ENCODE measurements at places on chromosomes 1 and 21.
A peak's percentile ranks its signal among the peaks of the same experiment; 100 is the strongest.

GRCh38 chr21:36566644-36567043 lies 86.7 kb upstream of the CLDN14 start:
- DNase-seq: no peak

DNA sequence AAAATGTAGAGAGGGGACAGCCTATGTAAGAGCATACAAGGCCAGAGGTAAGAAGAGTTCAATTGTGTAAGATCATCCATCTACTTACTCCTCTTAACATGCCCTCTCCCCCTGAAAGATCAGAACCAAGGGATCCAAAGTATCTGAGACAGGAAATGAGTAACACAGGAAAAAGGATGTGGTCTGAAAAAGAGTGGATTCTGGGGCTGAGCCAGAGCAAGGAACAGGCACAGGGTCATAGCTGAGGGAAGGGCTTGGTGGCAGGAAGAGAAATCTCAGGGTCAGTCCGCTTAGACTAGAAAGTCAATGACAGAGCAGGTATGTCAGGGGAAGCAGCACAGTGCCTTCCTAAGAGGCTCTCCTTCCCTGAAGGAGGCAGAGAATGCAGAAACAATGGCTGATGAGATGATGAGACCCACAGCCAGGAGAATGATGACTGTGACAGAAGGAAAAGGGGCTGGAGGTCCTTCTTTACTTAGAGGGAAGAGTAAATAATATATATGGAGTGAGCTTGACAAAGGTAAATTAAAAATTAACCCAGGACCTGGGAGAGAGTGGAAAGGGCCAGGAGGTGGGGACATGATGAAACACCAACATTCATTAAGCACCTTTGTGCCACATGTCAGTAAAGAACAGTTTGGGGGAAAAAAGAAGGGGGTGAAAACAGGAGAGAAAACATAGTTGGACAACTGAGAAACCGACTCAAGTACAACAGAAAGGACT lies 26.2 kb upstream of the A3GALT2 start:
- DNase-seq: peak; percentile 95

DNA sequence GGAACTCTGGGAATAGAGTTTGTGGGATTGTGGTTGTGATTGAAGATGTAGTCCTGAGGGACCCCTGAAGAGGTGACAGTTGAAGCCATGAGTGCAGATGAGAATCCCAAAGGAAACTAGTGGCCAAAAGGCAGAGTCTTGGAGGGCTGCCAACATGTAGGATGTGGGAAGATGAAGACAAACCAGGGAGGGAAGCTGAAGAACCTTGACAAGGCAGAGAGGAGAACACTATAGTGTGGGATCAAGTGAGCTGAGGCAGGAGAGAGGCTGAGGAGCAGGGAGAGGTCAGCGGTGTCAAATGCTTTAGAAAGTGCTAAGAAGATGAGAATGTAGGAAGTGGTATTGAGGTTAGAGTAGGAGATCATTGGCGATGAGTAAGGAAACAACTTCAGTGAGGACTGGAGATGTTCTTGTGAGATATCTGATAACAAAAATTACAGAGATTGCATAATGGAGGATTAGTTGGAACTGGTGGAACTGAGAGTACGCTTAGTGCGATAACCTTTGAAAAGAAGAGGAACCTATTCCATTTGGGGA lies 88.5 kb upstream of the VCAM1 start:
- peak; percentile 98 for DNase-seq

DNA sequence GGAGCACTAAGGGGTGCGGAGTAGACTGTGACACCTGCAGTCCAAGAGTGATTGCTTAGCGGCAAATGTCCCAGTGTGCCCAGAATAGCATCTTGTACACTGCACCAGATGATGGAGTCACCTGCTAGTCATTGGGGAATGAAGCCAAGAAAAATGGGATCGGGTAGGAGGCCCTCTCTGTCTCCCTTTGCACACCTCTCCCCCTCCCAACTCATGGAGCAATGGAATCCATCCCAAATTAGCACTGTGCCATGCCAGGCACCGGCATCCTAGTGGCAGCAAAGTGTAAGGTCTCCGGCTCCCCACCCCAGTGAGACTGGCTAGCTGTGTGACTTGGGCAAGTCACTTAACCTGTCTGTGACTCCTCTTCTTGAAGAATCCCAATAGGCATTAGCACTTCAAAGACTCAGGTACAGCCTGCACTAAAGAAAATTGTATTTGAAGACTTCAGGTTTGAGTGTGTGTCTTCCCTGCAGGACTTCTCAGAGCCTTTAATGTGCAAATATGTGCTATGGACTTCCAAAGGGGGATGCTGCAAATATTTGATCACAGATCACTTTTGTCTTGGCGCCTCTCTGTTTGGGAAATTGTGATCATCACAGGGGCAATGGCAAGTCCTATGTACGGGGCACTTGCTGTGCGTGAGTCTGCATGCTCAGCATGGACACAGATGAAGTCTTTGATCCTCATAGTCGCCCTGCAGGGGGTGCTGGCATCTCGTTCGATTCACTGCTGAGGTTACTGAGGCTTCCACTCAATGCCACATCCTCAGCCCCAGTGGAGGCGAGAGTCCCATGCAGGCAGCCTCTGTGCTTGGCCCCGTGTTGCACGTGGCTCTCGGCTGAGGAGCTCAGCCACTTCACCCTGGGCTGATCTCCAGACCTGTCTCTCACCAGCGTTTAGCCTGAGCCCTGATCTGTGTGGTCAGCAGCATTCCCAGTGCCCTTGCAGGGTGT lies 272.9 kb upstream of the C1orf174 start:
- DNase-seq: no peak

- no peak for DNase-seq
Measured at GRCh38 chr1:172148707-172149106, 271.8 kb upstream of the C1orf105 start.

GRCh38 chr1:109094377-109094803 lies 3.8 kb downstream of the TMEM167B start:
- DNase-seq: no peak

- DNase-seq: no peak
Measured at GRCh38 chr1:25001125-25001915, 71.2 kb upstream of the RUNX3 start.

GRCh38 chr1:156664046-156664766 lies 13.0 kb downstream of the NES start:
- no peak for DNase-seq

DNA sequence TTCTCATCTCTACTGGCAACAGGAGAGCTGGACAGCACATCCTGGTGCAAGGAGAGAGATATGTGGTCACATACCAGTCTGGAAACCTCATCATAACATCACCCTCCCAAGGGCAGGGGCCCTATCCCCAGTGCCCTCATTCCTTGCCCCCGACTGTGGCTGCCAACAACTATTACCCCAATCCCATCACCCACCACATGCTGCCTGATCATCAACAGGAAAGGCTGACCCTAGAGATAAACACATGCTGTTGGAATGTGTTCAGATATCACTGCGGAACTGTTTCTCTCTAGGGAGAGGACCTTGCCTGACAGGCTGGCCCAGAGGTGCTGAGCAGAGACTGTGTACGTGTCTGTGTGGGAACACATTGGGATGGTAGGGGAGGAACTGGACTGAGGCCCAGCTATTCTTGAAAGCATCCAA lies 4.5 kb upstream of the INKA2 start:
- DNase-seq: peak; percentile 14

- peak; percentile 27 for DNase-seq
Measured at GRCh38 chr1:183331091-183331742, 87.0 kb downstream of the NMNAT2 start.

GRCh38 chr1:112888630-112889029 lies 67.4 kb downstream of the SLC16A1 start:
- DNase-seq: no peak

- peak; percentile 71 for DNase-seq
Measured at GRCh38 chr1:37486680-37487618, 12.6 kb downstream of the ZC3H12A start.

DNA sequence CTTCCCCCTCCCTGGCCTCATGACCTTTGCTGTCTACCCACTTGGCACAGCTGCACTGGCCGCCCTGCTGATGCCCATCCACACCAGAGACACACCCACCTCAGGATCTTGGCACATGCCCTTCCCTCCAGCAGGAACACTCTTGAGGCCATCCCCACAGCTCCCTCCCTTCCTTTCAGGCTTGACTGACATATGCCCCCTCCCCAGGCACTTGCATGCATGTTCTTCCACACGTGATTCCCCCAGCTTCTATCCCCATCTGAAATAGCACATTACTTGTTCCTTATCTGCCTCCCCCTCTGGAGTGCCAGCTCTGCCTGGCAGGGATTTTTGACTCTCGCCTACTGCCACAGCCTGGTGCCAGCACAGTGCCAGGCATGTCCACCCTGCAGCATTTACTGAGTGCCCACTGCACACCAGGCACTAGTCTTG lies 98.5 kb upstream of the SLC25A33 start:
- DNase-seq: no peak

GRCh38 chr1:7584157-7584556 lies 186.9 kb upstream of the VAMP3 start:
- no peak for DNase-seq

- no peak for DNase-seq
Measured at GRCh38 chr1:89652373-89652772, 19.5 kb downstream of the LRRC8C start.

DNA sequence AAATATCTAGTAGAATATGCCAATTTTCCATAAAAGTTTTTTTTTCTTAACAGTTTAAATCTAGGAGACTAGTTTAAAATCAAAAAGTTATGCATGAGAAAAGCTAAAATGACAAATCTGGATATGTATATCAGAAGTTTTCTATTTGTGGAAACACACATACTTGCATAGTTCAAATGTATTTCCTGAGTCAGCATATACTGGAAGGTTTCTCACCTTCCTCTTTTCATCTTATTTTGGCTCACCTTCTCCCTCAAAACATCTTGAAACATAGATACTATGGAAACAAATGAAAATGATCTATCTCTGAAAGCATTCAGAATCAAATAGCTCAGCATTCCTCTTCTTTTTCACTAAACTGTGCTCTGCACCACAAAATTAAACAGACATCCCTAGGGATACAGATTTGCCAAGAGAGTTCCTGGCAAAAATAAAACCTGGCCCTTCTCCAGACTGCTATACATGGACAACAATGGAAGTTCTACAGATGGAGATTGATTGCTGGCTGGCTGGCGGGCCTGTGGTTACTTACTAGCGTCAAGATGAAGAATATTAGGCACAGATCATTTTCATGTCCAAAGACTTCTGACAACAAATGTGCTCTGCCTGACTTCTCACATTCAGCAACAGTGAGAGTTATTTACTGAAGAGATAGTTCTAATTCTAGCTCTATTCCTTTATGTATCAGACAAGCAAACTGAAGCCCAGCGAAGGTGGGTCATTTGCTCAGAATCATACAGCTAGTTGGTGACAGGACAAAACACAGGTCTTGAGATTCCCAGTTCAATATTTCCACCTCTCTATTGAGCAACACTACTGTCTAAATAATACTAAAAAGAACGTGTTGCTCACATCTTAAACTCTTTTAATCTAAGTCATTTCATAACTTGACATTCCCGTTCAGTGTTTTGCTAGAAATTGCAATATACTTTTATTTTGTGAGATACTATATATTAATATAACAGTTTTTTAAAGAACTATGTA lies 26.6 kb downstream of the DIPK1A start:
- no peak for DNase-seq

GRCh38 chr1:47506053-47506452 lies 68.2 kb downstream of the FOXD2 start:
- no peak for DNase-seq

GRCh38 chr1:7606096-7606495 lies 165.0 kb upstream of the VAMP3 start:
- no peak for DNase-seq

DNA sequence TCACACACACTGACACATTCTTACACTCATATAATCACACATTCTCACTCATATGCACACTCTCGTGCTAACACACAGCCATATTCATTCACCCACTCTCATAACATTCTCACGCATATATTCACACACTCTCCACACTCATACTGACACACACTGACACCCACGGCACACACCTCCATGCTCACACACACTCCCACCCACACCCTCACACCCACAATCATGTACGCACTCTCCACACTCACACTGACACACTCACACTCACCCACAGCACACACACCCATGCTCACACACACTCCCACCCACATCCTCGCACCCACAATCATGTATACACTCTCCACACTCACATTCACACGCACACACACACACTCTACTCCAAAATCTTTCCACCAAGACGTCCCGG lies 38.2 kb downstream of the SYF2 start:
- DNase-seq: no peak

GRCh38 chr1:33050221-33051076 lies 13.8 kb upstream of the AK2 start:
- peak; percentile 91 for DNase-seq

All from kidney glomerular epithelial cell (primary cell).